GM13976 (cell line): ENCODE measurements at places on chromosomes 1 and 21.
A peak's percentile ranks its signal among the peaks of the same experiment; 100 is the strongest.

GRCh38 chr1:85943526-85943925, 213.0 kb downstream of the COL24A1 start:
- no peak for DNase-seq

- DNase-seq = no peak
These were observed 15.8 kb downstream of the COLGALT2 start for GRCh38 chr1:184021728-184022127.

GRCh38 chr1:233445737-233446136, 118.2 kb downstream of the MAP3K21 start:
- DNase-seq = no peak

GRCh38 chr1:203450001-203450400, 25.6 kb upstream of the PRELP start:
- DNase-seq = no peak

DNA sequence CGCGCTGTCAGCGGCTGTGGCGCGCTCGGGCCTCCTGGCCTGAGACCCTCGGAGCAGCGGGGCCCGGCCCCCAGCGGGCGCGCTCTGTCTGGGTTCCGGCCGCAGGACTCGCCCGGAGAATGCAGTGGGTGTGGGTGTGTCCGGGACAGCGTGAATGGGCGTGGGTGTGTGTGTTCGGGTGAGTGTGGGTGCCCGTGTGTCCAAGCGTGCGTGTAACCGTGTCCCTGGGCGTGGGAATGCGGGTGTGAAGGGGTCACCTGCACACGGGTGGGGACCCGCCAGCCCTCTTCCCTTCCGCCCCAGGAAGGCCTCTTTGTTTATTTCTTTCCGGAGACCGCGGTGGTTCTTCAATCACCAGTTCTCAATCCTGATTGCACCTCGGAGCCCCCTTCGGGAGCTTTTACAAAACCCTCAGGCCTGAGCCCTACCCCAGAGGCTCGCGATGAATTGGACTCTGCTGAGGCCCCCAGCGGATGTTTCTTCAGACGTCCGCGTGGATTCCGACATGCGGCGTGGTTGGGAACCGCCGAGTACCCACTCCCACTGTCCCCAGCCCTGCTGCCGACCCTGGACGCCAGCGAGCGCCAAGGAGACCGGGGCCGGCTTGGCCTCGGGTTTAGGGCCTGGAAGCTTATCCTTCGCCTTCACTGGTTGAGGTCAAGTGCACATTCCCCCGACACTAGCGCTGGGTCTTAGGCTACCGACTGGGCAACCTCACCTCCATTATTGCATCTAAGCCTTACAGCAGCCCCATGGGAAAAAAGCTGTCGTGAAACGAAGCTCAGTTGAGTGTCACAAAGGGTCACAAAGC, 19.3 kb downstream of the SERTAD4 start:
- DNase-seq = peak; percentile 37

GRCh38 chr1:64675718-64676345, 69.0 kb upstream of the RAVER2 start:
- peak; percentile 30 for DNase-seq

GRCh38 chr1:75613916-75614315, 3.0 kb upstream of the SLC44A5 start:
- no peak for DNase-seq

GRCh38 chr1:219174460-219175211, 958 bp downstream of the LYPLAL1 start:
- DNase-seq = no peak

- no peak for DNase-seq
These were observed 22.8 kb upstream of the PDE9A start for GRCh38 chr21:42630626-42631025.

DNA sequence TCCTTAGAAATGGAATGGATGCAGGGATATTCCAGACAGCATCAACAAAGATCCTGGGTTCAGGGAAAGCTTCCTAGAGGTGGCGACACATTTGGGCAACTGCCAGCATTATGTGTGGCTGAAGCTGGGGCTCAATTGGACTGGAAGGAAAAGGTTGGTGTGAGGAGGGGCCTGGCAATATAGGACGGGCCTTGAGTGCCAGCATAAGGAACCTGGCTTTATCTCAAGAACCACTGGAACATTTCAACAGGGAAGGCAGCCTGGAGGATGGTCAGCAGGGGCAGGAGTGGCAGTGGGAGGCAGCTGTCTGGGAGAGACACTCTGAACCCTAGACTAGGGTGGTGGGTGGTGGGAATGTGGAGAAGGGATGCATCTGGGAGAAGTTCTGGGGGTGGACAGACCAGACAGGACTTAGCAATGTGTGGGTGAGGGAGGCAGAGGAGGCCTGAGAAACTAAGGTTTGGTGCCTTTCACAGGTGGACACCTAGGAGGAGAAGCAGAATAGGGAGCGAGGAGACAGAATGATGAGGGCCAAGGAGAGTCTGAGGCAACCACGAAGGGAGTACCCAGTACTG, 3.5 kb downstream of the SH3BGRL3 start:
- DNase-seq = no peak

DNA sequence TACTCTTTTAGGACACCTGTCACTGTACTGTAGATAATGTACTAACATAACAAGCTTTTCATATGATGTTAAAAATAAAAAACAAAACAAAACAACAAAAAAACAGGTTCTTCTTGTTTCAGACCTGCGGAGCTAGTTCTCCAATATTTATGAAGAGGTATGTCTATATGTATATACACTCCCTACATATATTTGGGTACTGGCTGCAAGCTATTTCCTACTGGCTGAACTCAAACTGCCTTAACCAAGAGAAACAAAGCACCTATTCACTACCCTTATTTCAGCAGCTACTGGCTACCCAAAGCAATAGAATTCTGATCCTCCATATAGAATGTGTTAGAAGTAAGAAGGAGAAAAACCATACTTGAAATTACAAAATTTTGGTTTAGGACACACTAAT, 73.5 kb downstream of the ABL2 start:
- DNase-seq = no peak

DNA sequence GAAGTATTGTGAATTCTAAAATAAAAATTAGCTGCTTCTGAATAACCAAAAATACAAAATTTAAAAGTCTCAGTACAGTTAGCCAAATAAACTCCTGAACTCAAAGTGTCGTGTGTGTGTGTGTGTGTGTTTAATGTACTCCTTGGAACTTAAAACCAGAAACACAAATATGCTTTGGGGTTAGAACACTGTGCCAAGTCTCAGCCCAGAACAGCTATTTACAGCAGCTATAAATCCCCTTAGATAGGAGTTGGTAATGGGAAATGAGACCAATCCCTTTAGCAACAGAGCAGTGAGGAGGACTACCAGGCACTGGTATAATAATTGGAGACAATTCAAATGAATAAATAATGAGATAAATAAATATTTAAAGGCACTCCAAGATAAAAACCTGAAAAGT, 83.1 kb downstream of the PATJ start:
- DNase-seq = no peak

DNA sequence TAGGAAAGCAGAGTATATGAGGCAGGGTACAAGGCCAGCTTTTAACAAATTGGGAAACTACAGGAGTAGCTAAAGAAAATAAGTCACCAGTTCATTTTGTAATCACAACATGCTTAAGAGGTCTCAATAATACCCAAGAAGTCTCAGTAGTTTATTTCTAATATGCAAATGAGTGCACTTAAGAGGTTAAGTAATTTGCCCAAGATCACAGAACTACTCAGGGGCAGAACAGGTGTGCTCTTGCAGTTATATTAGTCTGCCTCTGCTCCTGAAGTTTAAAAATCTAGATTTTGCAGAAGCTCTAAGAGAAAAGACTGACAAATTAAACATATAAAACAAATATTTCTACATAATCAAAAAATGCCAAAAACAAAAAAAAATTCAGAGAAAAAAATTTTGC, 6.9 kb downstream of the EPS15 start:
- DNase-seq = no peak

- DNase-seq = no peak
These were observed 5.9 kb upstream of the DPT start for GRCh38 chr1:168734946-168735345.

- no peak for DNase-seq
These were observed 14.5 kb upstream of the CBR3 start for GRCh38 chr21:36120304-36120888.

DNA sequence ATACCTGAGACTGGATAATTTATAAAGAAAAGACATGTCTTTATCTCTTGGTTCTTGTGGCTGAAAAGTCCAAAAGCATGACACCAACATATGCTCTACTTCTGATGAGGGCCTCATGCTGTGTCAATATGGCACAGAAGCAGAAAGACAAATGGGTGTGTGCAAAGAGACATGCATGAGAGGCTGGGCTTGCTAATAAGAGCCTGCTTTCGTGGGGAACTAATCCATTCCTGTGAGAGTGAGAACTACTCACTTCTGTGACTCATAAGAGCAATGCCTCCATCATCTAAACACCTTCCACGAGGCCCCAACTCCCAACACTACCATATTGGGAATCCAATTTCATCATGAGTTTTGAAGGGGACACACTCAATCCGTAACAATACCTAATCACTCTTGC, 340.0 kb upstream of the DUSP10 start:
- DNase-seq = no peak

DNA sequence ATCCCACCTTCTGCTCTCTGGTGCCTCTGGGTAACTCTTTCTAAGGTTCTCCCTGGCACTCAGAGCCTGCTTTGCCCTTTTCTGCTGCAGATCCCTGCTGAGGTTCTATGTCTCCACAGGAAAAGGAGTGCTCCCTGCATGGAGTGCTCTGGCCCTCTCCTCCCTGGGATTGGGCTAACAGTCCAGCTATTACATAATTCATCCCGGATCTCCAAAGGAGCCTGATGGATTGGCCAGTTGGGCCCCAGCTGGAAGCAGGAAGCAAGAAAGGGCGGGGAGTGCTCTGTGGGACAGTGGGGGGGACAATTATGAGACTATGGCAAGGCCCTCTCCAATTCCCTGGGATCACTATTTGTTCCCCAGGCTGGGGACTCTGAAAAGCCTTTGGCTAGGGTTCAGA, 51.9 kb upstream of the GOLT1A start:
- no peak for DNase-seq

DNA sequence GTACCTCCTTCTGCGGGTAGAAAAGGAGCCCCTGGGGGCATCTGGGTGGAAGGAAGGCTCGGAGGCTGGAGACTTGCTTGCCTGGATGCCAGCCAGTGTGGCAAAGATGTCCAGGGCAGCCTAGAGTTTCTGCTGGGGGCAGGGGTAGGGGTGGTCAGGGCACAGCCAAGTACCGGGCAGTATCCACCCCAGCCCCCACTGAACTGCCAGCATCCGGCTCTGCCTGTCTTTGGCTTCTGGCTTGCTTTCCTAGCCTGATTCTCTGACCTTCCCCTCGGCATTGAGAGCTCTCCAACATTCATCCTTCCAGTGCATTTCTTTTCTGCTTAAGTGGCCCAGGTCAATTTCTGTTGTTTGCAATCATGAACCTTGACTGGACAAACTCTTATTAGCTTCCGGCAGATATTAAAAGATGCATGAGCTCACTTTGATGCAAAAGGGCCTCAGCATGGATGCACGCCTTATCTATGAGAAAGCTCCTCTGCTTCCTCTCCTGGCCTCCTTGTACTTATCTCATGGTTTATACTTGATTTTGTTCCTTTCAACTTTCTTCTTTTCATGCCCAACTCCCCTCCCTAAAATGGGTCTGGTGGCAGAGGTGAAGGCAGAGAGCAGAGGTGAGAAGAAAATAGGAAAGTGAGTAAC, 116.9 kb downstream of the HLCS start:
- no peak for DNase-seq

GRCh38 chr1:85289848-85290335, 13.5 kb upstream of the BCL10 start:
- no peak for DNase-seq

DNA sequence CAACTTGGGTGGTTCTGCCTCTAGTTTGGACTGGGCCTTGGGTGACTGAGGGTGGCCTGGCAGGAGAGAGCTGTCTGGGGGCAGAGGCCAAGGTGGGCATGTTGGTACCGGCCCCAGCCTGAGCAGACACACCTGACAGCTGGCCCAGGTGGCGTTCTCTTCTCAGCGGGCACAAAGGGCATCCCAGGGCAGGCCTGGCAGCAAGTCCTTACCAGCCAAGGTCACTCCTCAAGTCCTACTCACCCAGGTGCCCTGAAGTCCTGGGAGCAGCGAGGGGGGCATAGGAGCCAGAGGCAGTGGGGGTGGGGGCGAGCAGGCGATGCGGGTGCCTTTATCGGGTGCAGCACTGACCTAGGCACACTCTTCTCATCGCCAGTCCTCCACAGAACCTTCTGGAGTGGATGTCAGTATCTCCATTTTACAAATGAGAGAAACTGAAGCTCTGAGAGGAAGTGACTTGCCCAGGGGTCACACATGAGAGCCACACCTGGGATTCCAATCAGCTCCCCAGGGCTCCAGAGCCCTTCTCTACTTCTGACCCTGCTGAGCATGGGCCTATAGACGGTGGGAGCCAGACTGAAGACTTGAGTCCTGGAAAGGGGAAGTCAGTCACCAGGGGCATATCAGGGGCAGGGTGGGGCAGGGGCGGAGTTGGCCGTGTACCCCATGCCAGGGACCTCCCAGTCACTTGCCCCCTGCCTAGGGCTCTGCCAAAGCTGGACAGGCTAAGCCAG, 587 bp upstream of the SLC25A34 start:
- DNase-seq = no peak

GRCh38 chr1:178575611-178576361, 62.9 kb downstream of the TEX35 start:
- DNase-seq = no peak

- DNase-seq = no peak
These were observed 2.8 kb upstream of the KRTAP10-5 start for GRCh38 chr21:44583089-44583799.

DNA sequence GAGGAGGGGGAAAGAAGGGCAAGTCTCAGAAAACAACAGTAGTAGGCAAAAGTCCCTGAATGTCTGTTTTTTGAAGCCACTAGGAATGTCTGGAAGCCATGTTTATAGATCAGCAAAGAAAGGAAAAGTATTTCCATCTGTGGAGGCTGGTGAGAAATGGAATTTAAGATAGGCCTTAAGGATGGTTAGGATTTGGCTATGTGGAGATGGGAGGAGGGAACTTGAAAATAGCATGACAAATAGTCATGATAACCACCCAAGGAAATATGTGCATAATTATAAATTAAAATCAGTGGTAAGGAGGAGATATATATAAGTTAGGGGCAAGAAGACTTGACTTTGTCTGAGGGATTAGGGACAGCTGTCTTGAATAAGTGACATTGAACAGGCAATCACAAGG, 33.8 kb upstream of the FGGY start:
- DNase-seq = no peak

GRCh38 chr1:26811708-26812107, 14.8 kb upstream of the ZDHHC18 start:
- no peak for DNase-seq

- no peak for DNase-seq
These were observed 389.8 kb upstream of the ADGRL2 start for GRCh38 chr1:81410941-81411340.

GRCh38 chr1:160189649-160190625, at the start of gene CASQ1:
TSS of gene CASQ1 (plus strand) at chr1:160190575. CDS start at chr1:160190752, 177 bp downstream.
- no peak for DNase-seq

DNA sequence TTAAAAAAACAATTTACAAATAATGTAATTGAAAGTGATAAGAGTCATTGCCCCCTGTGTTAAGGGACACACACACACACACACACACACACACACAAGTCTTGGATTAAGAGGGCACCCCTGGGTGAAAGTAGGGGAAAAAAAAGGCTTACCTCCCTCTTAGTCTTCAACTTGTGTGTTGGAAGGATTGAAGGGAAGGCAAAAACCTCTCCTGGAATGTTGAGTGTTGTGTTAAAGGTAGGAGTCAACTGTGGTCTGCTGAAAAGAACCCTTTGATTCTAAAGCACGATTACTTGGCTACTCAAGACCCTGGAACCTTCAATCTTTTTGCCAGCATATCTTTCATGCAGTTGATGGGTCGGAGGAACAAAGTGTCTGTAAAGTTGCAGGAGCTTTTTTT, 6.4 kb downstream of the PBX1 start:
- DNase-seq = no peak
